Suprapubic skin (tissue), 4 donors: ENCODE measurements at places on chromosomes 1 and 21.

GRCh38 chr1:2266301-2266975, 38.3 kb downstream of the SKI start:
- H3K27ac ChIP-seq = no peak overlapping the region
- H3K27me3 ChIP-seq = no peaks in the 10 kb centered on the region
- no peaks in the 10 kb centered on the region for H3K36me3 ChIP-seq

- no peak for DNase-seq
- no peak overlapping the region for H3K4me3 ChIP-seq
- no peak overlapping the region for H3K27ac ChIP-seq
- no peaks in the 10 kb centered on the region for H3K27me3 ChIP-seq
These were observed 72.4 kb downstream of the COP1 start for GRCh38 chr1:176134666-176135065.

DNA sequence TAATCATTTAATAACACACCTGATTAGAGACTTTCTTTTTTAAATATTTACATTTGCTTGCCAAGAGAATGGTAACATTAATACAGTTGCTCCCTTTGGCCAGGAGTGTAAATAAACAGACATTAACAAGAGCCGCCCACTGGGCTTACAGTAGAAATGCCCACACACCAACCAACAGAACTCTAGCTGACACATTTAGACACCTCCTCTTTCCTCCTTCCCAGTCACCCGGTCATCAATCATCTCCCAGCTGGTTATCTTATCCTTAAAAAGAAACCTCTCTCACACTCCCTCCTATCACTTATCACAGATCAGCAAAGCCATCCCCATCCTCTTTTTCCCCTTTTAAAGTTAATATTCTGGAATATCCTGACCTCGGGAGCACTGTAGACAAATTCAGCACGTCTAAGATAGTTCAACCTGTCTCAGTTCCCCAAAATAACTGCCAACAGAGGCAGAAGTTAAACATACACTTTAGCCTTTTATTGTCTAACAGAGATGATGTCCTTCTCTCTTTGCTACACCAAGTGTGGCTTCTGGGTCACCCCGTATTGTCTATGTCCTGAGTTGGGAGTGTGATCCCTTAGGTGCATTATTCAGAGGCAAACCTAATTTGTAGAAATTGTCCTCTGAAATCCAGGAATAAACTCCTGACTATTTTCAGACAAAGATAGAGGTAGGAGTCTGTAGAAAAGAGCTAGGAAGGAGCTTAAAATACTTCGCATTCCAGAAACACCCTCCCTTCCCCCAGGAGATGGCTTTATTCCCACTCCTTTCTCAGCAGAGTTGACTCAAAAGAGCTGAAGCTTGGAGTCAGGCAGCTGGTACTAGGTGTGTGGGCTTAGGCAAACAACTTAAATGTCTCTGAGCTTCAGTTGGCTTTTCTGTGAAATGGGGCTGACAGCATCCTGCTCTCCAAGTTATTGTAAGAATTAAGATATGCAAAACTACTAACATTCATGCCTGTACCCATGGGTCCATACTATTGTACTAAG, 8.8 kb downstream of the MYCL start:
- no peak overlapping the region for H3K27ac ChIP-seq
- H3K27me3 ChIP-seq = peaks cover 5% of the 10 kb centered on the region
- peaks cover 41% of the 10 kb centered on the region for H3K4me1 ChIP-seq
- no peaks in the 10 kb centered on the region for H3K36me3 ChIP-seq
- no peak for DNase-seq
- H3K4me3 ChIP-seq = no peak overlapping the region

- H3K27ac ChIP-seq = no peak overlapping the region
- H3K4me1 ChIP-seq = no peaks in the 10 kb centered on the region
- peaks cover 8% of the 10 kb centered on the region for H3K36me3 ChIP-seq
- no peak overlapping the region for H3K4me3 ChIP-seq
- no peak for DNase-seq
- no peaks in the 10 kb centered on the region for H3K27me3 ChIP-seq
These were observed 41.2 kb downstream of the KIF21B start for GRCh38 chr1:200982071-200982945.

DNA sequence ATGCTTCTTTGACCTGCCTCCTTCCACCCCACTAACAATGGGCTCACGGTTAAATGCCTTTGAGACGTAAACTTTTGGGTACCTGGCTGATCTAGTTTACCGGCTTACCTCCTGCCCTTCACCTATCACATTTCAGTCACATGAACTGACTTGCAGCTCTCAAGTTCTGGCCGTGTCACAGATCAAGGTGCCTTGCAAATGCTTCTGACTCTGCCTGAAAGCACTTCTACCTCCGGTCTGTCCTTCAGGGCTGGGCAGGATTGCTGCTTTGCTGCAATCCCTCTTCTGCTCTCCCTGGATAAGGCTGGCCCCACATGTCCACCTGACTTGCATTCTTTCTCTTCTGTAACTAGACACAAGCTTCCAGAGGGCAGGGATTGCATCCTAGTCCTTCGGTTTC, 69.0 kb downstream of the GRIK1 start:
- no peaks in the 10 kb centered on the region for H3K27me3 ChIP-seq
- H3K36me3 ChIP-seq = no peaks in the 10 kb centered on the region
- no peak overlapping the region for H3K4me3 ChIP-seq
- no peaks in the 10 kb centered on the region for H3K4me1 ChIP-seq
- H3K27ac ChIP-seq = no peak overlapping the region

GRCh38 chr1:218904416-218904815, 269.3 kb upstream of the LYPLAL1 start:
- no peaks in the 10 kb centered on the region for H3K27me3 ChIP-seq
- no peaks in the 10 kb centered on the region for H3K36me3 ChIP-seq
- H3K4me1 ChIP-seq = no peaks in the 10 kb centered on the region

GRCh38 chr1:160542303-160542945, 19.4 kb upstream of the SLAMF6 start:
- no peaks in the 10 kb centered on the region for H3K36me3 ChIP-seq
- no peaks in the 10 kb centered on the region for H3K4me1 ChIP-seq
- no peak overlapping the region for H3K4me3 ChIP-seq
- no peak overlapping the region for H3K27ac ChIP-seq
- no peaks in the 10 kb centered on the region for H3K27me3 ChIP-seq

- H3K27me3 ChIP-seq = no peaks in the 10 kb centered on the region
- H3K36me3 ChIP-seq = no peaks in the 10 kb centered on the region
- peaks cover 13% of the 10 kb centered on the region for H3K4me1 ChIP-seq
- no peak overlapping the region for H3K4me3 ChIP-seq
- no peak for DNase-seq
These were observed 31.7 kb downstream of the CHML start for GRCh38 chr1:241608379-241609033.

DNA sequence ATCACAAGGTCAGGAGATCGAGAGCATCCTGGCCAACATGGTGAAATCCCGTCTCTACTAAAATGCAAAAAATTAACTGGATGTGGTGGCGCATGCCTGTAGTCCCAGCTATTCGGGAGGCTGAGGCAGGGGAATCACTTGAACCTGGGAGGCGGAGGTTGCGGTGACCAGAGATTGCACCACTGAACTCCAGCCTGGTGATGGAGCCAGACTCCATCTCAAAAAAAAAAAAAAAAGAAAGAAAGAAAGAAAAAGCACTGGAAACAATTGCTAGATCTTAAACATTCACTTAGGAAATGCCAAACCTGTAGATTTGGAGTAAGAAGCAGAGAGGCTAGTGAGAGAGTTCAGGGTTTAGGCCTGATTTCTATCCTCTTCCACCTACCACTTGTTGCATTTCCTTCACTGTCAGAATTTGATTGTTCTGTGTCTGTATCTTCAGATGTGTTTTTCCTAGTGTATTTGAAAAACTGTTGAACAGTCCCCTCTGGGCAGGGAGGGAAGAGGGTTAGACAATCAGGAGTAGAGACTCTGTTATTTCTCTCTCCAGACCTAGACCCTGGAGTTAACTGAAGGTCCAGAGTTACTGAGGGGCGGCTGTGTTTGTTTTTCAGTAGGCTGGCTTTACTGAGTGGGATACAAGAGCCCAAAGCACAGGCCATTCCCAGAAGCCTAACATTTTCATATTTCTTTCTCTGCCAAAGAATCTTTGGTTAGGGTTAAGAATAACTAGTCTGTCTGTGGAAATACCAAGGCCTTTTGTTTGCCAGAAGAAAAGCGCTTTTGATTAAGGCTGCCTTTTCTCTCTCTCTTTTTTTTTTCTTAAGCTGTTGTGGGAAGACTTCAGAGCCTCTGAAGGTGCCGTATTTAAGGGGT, 31.1 kb upstream of the MACF1 start:
- peak overlapping the region; percentile 46 for H3K27ac ChIP-seq
- no peaks in the 10 kb centered on the region for H3K27me3 ChIP-seq
- peaks cover 44% of the 10 kb centered on the region for H3K4me1 ChIP-seq
- no peaks in the 10 kb centered on the region for H3K36me3 ChIP-seq
- no peak for DNase-seq

DNA sequence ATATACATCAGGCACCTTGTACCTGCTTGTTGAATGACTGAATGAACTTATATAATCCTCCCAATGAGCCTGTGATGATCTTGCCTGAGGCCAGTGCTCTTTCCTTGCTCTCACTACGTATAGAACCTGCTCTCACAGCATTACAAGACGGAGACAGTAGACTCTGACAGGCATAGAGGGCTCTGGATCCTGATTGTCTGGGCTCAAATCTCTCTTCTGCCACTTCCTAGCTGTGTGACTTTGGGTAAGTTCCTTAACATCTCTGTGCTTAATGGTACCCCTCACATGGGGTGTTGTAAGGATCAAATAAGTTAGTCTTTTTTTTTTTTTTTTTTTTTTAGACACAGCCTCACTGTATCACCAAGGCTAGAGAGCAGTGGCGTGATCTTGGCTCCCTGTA, 4.2 kb upstream of the MAN1C1 start:
- no peak for DNase-seq
- no peak overlapping the region for H3K27ac ChIP-seq
- H3K4me1 ChIP-seq = peaks cover 21% of the 10 kb centered on the region
- H3K4me3 ChIP-seq = no peak overlapping the region
- H3K36me3 ChIP-seq = no peaks in the 10 kb centered on the region

GRCh38 chr1:103561643-103562395, 9.6 kb upstream of the AMY2B start:
- peaks cover 6% of the 10 kb centered on the region for H3K36me3 ChIP-seq
- peak overlapping the region; percentile 7 for H3K4me3 ChIP-seq
- H3K4me1 ChIP-seq = peaks cover 6% of the 10 kb centered on the region
- H3K27ac ChIP-seq = peak overlapping the region; percentile 79
- no peak for DNase-seq

DNA sequence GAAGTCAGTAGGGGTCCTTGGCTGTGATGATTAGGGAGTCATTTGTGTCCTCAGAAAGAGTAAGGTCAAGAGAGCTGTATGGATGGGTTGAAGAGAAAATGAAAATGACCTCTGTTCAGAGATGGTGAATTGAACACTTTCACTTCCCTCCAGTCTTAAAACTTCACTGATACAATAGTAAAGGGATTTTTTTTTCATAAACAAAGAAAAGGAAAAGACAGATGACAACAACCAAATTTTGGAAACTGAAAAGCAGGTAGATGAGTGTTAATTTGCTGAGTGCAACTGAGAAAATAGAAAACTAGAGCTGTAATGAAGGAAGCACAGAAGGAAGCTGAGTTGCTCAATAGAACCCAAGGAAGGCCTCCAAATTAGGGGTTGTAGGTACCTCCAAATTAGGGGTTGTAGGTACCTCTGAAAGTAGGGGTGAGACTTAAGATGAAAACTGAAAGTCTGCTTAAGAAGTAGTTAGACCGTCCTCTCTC, 14.8 kb upstream of the S1PR1 start:
- H3K36me3 ChIP-seq = no peaks in the 10 kb centered on the region
- no peak overlapping the region for H3K27ac ChIP-seq
- no peaks in the 10 kb centered on the region for H3K27me3 ChIP-seq
- H3K4me1 ChIP-seq = no peaks in the 10 kb centered on the region
- no peak overlapping the region for H3K4me3 ChIP-seq
- DNase-seq = no peak

DNA sequence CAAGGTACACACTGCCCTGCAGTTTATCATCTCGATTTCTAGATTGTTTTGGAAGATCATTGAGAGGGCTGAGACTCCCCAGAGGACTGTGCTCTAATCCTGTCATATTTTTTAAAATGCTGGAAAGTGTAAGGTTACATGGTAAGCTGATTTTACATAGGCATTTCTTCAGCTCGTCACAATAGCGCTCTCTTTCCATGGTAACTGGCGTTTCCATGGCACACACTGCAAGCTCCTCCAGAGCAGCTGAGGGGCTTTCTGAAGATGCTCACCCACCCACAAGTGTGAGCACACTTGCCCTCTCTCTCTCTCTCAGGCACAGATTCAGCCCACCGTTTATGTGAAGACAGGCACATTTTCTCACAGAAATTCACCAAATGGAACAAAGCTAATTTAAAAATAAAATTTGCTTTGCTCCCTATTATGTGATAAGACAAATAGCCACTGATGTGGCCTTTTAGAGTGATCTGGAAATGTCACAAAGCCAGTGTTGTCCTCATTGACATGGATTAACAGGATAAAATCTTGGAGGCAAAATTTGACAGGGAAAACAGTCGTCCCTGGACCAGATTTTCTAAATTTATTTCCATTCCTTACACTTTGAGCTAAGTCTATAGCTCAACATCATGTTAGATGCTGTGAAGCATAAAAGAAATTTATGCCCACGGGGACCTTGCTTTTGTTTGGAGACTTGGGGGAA, 421.5 kb downstream of the RWDD3 start:
- H3K27me3 ChIP-seq = no peaks in the 10 kb centered on the region
- H3K36me3 ChIP-seq = no peaks in the 10 kb centered on the region
- DNase-seq = no peak
- no peak overlapping the region for H3K4me3 ChIP-seq

GRCh38 chr1:110710314-110710713, 35.6 kb upstream of the KCNA3 start:
- no peak overlapping the region for H3K4me3 ChIP-seq
- no peak overlapping the region for H3K27ac ChIP-seq
- H3K27me3 ChIP-seq = no peaks in the 10 kb centered on the region
- H3K4me1 ChIP-seq = no peaks in the 10 kb centered on the region

DNA sequence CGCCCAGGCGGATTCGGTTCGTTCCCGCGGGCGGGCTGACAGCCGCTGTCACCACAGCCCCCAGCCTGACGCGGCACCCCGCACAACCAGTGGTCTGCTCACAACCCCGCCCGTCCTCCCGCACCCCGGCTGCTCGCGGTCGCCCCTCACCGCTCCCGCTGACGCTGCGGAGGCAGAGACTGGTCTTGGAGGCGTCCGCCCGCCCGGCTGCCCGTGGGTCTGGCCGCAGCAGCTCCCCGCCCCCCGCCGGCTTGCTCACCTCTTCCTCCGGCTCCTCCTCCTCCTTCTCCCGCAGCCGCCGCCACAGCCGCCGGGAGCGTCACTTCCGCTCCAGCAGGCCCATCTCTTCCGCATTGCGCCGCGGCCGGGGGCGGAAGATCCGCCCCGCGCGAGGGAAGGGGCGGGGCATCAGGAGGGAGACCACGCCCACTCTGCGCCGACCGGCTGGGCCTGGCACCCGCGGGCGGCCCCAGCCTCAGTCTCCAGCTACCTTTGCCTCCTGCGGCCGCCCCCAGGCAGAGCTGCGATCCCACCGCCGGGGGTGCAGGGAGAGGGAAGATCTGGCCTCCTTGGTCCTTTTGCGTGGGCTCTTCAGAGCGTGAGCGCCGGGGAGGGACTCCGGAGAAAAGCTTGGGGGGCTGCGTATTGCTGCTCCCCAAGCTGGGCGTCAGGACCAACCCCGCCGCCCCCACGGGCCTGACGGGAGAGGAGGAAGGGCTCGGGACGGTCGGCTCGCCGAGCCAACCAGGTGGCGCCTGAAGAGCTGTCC, at the start of gene SYNJ1:
SYNJ1 (minus strand) TSS at position 327 of the 769 bp plus-strand sequence. CDS start 1,118 bp downstream, outside the sequence.
- peak; percentile 96 for DNase-seq
- H3K36me3 ChIP-seq = no peaks in the 10 kb centered on the region
- H3K4me1 ChIP-seq = peaks cover 7% of the 10 kb centered on the region
- peak within 1 kb of the TSS; percentile 69 for H3K4me3 ChIP-seq
